ENCODE measurements at places on chromosomes 5 and 9. TPM values are rescaled to one million over a fixed set of nuclear protein-coding genes. Genes with fewer than 3 reads are reported as not detected.

The NFIL3 gene
- 50.1 TPM for polyA plus RNA-seq

DNA sequence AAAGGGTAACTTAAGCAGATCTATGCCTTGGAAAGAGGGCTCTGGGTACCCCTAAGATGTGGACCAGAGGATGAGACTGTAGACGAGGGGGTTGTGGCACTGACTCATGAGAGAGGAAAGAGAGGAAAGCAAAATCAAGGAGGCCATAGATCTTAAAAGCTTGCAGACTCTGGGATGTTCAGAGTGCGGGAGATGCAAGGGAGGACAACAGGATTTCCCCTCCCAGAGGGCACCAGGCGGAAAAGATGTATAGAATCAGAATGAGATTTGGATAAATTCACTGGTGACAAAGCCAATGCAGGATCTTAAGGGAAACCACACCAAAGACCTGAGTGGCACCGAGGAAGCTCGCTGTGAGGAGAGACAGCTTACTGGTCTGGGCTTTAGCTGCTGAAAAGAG lies 27.1 kb downstream of the HRH2 start:
- DNase-seq, result no peak

- DNase-seq, result no peak
Observed at GRCh38 chr9:86200599-86201162, 58.8 kb downstream of the C9orf153 start.

- DNase-seq, result no peak
Observed at GRCh38 chr5:37549411-37549810, 170.3 kb downstream of the WDR70 start.

DNA sequence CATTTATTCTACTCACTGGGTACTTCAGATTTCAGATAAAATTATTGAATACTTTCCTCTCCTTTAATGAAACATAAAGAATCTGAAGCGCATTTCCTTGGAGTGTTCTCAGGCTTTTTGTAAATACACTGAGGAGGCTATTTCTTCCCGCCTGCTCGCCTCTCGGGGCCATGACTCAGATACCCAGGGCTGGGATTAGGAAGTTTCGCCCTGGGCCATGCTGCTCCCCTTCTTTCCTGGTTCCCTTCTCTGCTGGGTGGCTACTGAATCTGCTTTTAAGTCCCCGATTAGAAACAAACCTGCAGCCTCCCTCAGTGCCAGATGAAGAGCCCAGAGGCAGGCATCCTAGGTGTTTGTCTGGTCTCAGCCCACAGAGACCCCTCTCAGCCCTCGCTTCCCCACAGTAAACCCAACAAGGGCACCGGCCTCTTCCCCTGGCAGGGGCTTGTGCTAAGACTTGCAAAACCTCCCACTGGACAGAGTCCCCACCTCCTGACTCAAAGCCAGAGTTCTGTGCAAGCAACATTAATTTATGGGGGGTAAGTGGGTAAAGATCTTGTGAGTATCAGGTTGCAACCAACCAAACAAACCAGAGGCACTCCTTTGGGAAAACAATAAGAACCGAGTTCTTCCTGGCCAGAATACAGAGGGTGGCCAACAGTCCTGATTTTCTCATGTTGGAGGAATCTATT lies 30.7 kb upstream of the IRX1 start:
- DNase-seq, result no peak

GRCh38 chr5:171207256-171207847 lies 101.7 kb upstream of the TLX3 start:
- DNase-seq, result peak; percentile 26
